ENCODE measurements at places on chromosomes 3 and 15.

- no peak for DNase-seq
These were observed 23.8 kb downstream of the NIPA1 start for GRCh38 chr15:22810033-22810852.

DNA sequence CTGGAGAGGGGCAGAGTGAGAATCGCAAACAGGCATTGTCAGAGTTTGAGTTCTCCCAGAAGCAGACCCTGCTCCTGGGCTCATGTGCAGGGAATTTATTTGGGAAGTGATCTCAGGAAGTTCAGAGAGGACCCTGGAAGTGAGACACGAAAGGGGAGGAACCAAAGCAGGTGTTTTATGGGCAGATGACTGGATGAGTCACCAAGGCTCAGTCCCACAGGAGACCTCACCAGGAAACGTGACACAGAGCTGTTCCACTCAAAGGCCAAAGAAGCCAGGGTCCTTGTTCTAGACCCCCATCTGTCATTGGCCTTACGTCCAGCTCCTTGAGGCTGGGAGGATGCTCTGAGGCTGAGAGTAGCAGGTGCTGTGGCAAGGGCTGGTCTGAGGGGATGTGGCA, 43.4 kb upstream of the SEC22A start:
- DNase-seq, result no peak

GRCh38 chr3:10935846-10936631, 56.5 kb upstream of the SLC6A1 start:
- DNase-seq, result no peak

DNA sequence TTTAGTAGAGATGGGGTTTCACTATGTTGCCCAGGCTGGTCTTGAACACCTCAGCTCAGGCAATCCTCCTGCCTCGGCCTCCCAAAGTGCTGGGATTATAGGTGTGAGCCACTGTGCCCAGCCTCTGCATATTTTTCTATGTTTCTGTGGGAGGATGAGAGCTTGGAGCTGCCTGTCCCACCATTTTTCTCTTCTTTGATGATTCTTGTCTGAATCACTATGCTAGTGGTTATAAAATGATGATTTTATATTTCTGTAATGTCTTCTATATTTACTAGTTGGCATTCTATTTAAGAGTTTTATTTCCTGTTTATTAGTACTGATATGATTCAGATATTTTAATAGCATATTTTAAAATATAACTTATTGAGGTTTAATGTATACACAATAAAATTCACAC, 69.7 kb downstream of the CHCHD6 start:
- DNase-seq, result no peak

- no peak for DNase-seq
These were observed 346.3 kb upstream of the MDFIC2 start for GRCh38 chr3:70658513-70659310.

DNA sequence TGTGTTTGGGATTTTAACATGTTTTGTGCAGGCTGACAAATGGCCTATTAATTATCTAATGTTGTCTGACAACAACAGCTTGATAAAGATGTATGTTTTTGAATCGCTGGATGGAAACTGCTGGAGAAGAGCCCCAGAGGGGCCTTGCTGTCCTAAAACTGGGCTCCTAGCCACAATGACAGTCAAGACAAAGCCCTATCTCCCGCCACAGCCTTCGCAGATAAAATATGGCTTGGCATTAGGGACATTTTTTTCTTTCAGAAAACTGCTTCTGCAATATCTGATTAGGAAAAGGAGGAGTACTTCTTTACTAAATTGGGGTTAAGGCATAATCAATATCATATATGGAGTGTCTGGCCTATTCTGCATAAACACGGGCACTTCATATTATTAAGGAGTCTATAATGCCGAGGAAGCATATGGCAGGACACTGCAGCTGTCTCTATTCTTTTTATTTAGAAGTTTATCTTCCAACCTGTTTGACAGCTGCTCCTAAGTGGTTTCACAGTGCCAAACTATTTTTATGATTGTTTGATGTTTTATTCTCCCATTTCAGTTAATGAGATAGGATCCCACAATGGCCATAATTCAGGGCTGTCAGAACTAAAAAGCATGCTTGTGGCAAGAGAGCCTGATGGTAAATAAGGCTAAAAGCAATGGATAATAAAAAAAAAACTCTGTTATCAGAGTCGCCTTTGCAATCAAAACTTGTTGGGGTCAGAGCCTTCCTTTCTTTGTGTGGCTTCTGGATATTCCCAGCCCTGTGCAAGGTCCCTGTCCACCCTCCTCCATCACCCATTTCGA, 210.1 kb downstream of the MECOM start:
- peak; percentile 16 for DNase-seq

DNA sequence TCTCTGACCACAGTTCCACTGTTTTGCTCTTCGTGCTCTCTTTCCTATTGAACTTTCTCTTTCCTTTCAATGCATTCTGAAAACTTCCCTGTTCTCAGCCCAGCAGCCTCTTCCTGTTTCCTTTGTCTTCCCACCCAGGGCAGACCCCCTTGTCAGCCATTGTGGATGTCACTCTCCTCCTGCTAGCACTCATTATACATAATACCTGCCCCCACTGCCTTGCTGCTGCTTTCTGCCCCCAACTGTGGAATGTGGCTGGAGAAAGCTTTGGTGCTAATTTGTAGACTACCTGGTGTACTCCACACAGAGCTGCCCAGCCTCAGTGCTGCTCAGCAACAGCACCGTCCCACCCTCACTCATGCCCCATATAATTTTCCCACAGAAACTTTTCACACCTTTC, 80.2 kb downstream of the CHCHD6 start:
- no peak for DNase-seq

- DNase-seq, result no peak
These were observed 17.7 kb downstream of the TTC21A start for GRCh38 chr3:39124876-39125840.

DNA sequence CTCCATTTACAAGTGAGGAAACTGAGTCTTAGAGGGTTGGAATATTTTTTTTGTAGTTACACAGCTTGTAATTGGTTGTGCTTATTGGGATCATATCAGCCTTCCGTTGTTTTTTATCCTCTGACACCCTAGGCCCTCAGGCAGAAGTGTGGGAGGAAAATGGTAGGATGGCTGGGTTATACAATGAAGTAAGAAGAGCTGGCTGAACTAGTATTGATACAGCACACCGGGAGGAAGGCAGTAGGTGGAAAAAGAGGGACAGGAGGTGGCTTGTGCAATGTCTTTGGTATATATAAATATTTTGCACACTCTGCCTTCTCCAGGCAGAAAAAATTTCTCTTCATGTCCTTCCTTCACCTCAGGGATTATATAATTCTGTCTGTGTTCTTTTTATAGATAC, 214.3 kb upstream of the SGO1 start:
- DNase-seq, result no peak

DNA sequence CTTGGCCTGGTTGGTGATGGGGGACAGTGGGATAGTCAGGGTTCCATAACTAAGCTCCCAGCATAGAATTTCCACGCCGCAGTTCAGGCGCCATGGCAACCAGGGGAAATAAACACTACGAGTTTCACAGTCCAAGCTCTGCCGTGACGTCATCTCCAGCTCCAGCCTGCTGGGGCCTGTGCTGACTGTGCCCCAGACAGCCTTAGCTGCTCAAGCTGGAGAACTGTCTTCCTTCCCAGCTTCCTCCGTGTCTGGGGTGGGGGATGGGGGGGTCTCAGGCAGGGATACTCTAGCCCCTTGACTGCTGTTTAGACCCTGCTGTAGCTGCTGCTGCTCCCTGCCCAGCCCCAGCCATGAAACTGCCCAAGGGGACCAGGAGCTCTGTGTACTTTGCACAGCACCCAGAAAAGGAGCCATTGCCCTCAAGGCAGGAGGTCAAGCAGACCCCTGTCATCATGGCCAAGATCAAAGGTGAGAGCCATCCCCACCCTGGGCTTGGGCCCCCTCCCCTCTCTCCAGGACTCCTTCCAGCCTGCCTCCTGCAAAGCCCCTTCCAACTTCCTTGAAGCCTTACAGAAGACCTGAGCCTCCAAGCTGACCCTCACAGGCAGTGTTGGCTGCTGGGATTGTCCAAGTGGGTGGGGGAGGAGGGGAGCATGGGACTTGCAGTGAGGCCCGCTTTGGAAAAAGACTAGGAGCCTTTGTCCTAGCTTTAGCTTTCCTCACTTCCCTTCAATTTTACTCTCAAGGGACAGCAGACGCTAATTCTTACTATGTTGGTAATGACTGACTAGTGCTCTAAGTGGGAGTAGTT, 11.4 kb upstream of the CSPG4 start:
- DNase-seq, result peak; percentile 34

DNA sequence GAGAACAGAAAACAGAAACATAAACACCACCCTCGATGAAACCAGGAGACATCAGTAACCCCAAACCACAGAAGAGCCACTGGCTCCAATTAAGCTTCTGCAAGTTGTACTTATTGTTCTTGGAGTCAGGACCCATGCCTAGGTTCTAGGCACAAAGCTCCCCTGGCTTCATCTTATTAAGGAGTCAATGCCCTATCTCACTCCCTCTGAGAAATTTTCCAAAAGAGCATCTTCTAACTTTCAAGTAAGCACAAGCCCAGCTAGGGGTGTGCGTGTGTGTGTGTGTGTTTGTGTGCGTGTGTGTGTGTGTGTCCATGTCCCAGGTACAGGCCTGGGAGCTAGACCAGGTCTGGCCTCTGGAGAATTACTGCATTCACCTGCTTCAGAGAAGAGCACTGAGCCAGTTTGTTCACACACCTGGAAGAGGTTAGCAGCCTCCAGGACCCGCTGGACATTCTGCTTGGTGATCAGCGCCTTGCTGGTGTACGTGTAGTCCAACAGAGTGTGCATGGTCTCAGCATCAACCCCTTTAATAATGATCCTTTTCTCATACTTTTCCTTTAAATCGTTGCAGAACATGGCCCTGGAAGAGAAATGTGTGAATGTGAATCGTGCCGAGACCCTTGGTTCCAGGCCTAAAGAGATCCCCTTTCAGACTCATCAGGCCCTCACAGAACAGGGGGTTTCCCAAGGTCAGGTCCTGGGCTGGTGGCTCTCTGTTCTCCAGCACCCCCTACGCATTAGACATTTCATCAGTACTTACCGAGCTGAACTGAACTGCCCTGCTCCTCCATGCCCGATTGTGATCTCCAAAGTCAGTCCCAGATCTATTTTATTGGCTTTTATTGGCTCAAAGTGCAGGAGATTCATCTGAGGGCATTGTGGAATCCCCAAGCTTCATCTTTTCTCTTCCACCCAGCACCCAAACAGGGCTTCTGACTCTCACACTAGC, 27.8 kb downstream of the KLHL6 start:
- DNase-seq, result no peak

DNA sequence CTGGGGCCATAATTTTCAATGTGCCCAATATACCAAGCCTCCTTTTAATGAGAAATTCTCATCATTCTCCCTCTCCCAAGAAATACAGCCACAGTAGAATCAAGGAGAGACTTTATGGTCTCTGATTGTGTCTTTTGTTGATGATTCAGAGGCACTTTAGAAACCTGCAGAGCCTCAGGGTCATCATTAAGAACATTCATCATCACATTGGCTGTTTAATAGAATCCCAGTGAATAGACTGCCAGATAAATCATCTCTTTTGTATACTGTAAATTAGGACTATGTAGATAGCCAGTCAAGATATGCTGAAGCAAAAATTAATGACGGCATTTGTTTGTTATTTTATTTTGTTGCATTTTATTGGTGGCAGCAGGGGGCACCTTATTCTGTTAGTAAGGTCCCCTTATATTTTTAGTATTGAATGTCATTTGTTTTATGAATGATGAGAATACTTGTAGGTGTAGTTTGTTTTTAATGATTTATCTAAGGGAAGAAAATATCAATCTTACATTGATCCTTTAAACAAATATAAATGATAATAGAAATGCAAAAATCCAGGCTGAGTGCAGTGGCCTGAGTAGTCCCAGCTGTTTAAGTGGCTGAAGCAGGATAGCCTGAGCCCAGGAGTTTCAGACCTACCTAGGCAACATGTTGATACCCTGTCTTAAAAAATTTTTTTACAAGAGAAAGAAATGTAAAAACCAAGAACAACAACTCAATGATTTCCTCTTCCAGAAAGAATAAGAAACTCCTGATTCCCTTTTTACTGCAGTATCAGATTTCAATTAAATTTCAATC, 138.8 kb downstream of the ZBBX start:
- no peak for DNase-seq

GRCh38 chr15:25838871-25839195, 24.3 kb downstream of the ATP10A start:
- DNase-seq, result no peak

DNA sequence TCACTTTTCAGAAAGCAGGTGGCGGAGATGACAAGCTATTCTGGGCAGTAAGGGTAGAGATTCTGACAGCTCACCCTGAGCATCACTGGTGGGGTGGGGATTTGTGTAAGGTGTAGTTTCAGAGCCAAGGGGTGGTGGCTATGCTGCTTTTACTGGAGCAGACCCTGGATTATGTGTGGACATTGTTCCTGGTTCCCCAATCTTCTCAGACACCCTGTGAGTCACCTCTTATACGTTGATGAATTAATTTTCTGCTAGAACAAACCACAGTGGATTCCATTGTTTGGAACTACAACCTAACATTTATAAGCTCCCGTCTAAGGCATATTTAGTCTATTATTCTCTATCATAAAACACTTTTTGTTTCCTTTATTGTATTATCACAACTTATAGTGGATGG, 169.5 kb upstream of the COL8A1 start:
- DNase-seq, result no peak

DNA sequence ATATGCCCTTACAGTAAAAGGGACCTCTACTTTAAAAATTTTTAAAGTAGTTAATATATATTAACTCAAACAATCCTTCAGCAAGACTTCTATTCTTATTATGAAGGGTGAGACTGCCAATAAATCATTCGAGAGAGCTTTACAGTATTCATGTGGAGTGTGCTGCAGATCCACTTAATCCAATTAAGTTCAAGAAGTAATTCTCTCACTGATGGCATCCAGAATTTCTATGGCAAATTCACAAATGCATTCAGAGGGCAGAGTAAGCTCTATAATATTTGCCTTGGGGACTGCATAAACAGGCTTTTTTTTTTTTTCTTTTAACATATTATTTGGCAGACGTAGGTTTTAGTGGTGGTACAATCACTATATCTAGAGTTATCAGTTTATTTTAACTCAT, 692.0 kb downstream of the NLGN1 start:
- DNase-seq, result no peak

DNA sequence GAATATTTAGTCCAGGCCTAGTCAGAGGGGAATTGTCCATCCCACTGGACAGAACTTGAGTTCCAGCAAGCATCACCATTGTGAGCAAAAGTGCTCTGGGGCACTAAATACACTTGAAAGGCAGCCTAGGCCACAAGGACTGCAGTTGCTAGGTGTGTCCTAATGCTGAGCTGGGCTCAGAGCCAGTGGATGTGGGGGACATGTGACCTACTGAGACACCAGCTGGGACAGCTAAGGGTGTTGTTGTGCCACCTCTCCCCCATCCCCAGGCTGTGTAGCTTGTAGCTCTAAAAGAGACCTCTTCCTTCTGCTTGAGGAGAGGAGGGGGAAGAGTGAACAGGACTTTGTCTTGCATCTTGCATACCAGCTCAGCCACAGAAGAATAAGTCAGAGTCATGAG, 120.9 kb downstream of the DTWD1 start:
- DNase-seq, result peak; percentile 24
